ENCODE measurements at places on chromosomes 11 and 22.

DNA sequence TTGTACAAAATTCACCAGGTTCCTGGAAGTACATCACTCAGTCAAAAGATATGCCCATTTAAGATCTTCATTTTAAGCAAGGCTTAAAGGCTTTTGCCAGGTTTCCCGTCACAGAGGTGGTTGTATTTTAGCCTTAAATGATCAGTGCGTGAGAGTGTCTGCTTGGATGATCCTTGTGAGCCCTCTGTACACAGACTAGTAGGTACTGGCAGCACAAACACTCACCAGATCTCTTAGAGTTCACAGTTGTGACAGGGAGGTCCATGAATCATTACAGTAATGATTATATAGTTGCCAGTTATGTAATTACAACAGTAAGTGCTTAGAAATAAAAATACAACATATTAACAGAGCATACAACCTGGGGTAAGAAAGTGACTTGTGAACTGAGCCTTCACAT, 84.2 kb upstream of the SLC25A18 start:
- DNase-seq, result no peak

DNA sequence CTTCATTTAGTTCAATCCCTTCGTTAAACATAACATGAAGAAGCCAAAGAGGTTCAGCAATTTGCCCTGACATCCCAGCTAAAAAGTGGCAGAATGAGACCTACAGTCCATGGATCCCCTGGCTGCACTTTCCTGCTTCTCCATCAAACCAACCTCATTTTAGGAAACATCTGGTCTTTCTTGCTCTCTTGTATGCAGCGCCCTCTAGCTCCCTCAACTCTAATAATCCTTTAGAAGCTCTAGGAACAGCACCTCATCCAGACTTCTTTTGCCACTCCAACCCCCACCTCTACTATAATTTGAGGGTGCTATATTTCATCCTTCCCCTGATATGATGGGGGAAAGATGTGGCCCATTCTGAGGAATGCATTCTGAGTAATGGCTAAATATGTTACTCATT, 7.4 kb downstream of the CNTF start:
- no peak for DNase-seq

GRCh38 chr11:109153836-109154235, 268.2 kb upstream of the C11orf87 start:
- no peak for DNase-seq

- DNase-seq, result no peak
Measured at GRCh38 chr22:42711281-42711731, 9.4 kb downstream of the A4GALT start.

GRCh38 chr22:21837248-21837979, 30.0 kb downstream of the MAPK1 start:
- DNase-seq, result no peak

GRCh38 chr22:17368144-17368543, 1.1 kb upstream of the CECR2 start:
- no peak for DNase-seq

- DNase-seq, result no peak
Measured at GRCh38 chr11:75200051-75200450, 40.5 kb upstream of the TPBGL start.

DNA sequence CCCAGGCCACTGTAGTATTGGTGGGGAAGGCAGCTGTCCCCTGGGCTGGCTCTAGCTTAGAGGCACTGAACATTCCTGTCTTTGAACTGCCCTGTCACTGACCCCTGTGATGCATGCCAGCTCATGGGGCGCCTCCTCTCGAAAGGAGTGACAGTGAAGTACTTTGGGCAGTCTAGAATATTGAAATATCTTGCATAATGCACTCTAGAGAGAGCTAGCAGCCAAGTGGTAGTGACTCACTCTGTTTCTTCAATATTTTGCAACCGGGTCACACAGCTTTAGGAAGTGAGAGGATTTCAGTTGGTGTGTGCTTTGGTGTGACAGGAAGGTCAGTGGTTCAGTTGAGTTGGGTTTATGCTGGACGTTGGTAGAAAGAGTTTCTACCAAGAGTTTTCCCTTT, 35.5 kb upstream of the ST14 start:
- DNase-seq, result no peak

- DNase-seq, result no peak
Measured at GRCh38 chr11:102824556-102824955, 18.9 kb downstream of the MMP3 start.

GRCh38 chr11:13782390-13783075, 114.1 kb downstream of the FAR1 start:
- DNase-seq, result no peak

- no peak for DNase-seq
Measured at GRCh38 chr22:33361581-33361980, 303.4 kb upstream of the SYN3 start.

DNA sequence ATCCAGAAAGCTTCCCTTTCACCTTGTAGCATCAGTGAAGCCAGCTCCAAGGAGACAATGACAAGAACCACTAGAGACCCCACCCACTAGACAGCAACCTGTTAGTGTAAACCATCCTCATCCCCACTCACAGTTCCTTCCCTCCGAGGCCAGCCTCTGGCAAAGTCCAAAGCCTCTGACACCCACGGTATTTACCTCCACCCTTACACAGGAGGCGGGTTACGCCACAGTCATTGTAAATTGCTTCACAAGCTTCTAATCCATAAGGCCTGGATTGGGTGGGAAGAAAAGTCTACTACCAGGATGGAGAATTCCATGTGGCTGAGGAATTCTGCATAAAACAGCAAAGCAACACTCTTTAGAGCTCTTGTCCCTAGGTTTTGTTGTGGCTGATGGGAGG, 287.4 kb downstream of the BUD13 start:
- no peak for DNase-seq

All from stimulated activated CD4-positive, alpha-beta T cell treated with anti-CD3 and anti-CD28 coated beads, Interleukin-2, amount 100 ng/mL, for 48 hours (primary cell).